Sigmoid colon (tissue), 7 donors: ENCODE measurements at places on chromosomes 4 and X. TPM values are rescaled to one million over a fixed set of nuclear protein-coding genes. Genes with fewer than 3 reads are reported as not detected.
A peak's percentile ranks its signal among the peaks of the same experiment; 100 is the strongest.

DNA sequence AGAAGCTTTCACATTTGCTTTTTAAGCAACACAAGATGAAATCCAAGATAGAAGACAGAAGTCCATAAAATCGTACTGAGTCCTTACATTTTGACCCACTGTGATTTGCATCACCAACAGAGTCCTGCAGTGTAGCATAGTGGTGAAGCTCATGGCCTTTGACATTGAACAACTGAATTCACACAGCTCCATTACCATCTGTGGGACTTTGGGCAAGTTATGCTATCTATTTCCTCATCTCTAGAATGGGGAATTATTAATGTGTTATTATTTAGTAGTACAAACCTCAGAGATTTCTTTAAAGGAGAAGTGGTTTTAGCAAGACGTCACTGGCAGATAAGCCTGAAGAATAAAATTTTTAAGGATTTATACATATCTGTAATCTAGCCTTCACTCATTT is 10.7 kb downstream of the GPRIN3 start:
- no peaks in the 10 kb centered on the region for H3K36me3 ChIP-seq
- H3K4me3 ChIP-seq, result no peak overlapping the region
- no peaks in the 10 kb centered on the region for H3K27me3 ChIP-seq
- no peak for DNase-seq
- no peak overlapping the region for H3K27ac ChIP-seq

DNA sequence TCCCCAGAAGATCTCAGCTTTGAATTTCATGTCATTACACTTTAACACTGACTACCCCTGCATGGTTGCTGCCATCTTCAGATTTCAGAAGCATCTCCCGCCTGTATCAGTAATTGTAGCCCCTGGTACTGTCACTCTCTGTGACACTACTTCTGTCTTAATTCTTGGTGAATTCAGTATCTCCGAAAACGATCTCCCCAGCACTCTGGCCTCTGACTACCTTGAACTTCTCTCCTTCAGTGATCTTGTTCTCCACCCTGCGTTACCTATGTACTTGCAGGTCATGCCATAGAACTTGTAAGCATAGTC is 53.8 kb upstream of the ABCG2 start:
- no peaks in the 10 kb centered on the region for H3K27me3 ChIP-seq
- H3K36me3 ChIP-seq, result no peaks in the 10 kb centered on the region
- no peak overlapping the region for H3K27ac ChIP-seq
- H3K4me3 ChIP-seq, result no peak overlapping the region
- DNase-seq, result no peak

- peak overlapping the region; percentile 79 for H3K27ac ChIP-seq
- H3K4me1 ChIP-seq, result peaks cover 69% of the 10 kb centered on the region
- no peak overlapping the region for H3K4me3 ChIP-seq
- no peaks in the 10 kb centered on the region for H3K36me3 ChIP-seq
- H3K27me3 ChIP-seq, result no peaks in the 10 kb centered on the region
Measured at GRCh38 chr4:2795893-2796848, 3.3 kb downstream of the SH3BP2 start.

- H3K27me3 ChIP-seq, result no peaks in the 10 kb centered on the region
- no peak overlapping the region for H3K27ac ChIP-seq
- no peak overlapping the region for H3K4me3 ChIP-seq
- H3K4me1 ChIP-seq, result no peaks in the 10 kb centered on the region
Measured at GRCh38 chr4:128796934-128797333, 12.6 kb upstream of the JADE1 start.

GRCh38 chrX:153622661-153623309 is 23.8 kb upstream of the CCNQ start:
- DNase-seq, result no peak
- no peaks in the 10 kb centered on the region for H3K4me1 ChIP-seq
- no peak overlapping the region for H3K27ac ChIP-seq

DNA sequence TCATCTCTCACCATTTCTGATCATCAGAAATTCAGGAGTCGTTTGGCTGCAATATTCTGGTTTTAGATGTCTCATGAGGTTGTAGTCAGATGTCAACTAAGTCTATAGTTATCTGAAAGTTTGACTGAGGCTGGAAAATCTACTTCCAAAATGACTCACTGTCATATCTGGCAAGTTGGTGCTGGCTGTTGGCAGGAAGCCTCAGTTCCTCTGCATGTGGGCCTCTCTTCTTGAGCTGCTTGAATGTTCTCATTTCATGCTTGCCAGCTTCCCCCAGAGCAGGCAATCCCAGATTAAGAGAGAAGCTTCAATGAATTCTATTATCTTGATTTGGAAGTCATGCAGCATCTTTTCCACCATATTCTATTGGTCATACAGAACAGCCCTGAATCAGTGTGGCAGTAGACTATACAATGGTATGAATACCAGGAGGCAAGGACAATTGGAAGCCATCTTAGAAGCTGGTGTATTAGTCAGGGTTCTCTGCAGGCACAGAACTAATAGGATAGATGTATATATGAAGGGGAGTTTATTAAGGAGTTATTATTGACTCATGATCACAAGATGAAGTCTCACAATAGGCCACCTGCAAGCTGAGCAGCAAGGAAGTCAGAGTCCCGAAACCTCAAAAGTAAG is 46.8 kb upstream of the ELF2 start:
- H3K4me3 ChIP-seq, result no peak overlapping the region
- H3K36me3 ChIP-seq, result no peaks in the 10 kb centered on the region
- no peaks in the 10 kb centered on the region for H3K27me3 ChIP-seq
- DNase-seq, result no peak
- H3K27ac ChIP-seq, result no peak overlapping the region
- no peaks in the 10 kb centered on the region for H3K4me1 ChIP-seq

DNA sequence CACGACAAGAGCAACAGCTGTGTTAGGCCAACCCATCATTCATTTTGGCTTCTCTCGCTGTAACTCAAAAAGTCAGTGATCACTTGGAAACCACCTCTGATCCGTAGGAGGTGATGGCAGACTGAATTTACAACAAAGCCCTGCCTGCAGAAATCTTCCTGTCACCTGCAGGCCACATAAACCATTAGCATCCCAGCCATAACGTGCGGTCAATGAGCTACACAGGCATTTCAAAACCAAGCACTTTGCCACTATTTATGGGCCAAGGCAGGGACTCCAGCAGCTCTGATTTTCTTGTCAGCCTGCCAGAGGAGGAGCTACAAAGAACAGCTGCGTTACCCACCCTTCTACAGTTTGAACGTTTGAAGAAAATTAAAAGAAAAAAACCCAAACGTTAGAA is 228.1 kb upstream of the PPARGC1A start:
- no peaks in the 10 kb centered on the region for H3K27me3 ChIP-seq
- no peaks in the 10 kb centered on the region for H3K4me1 ChIP-seq
- H3K36me3 ChIP-seq, result no peaks in the 10 kb centered on the region
- no peak overlapping the region for H3K27ac ChIP-seq
- no peak for DNase-seq

- H3K4me1 ChIP-seq, result no peaks in the 10 kb centered on the region
- H3K27me3 ChIP-seq, result no peaks in the 10 kb centered on the region
- no peaks in the 10 kb centered on the region for H3K36me3 ChIP-seq
Measured at GRCh38 chrX:397575-397974, 10.9 kb upstream of the PPP2R3B start.

- H3K4me3 ChIP-seq, result no peak overlapping the region
- H3K27me3 ChIP-seq, result no peaks in the 10 kb centered on the region
- no peak for DNase-seq
- no peak overlapping the region for H3K27ac ChIP-seq
Measured at GRCh38 chr4:80172203-80172602, 25.1 kb upstream of the PRDM8 start.

DNA sequence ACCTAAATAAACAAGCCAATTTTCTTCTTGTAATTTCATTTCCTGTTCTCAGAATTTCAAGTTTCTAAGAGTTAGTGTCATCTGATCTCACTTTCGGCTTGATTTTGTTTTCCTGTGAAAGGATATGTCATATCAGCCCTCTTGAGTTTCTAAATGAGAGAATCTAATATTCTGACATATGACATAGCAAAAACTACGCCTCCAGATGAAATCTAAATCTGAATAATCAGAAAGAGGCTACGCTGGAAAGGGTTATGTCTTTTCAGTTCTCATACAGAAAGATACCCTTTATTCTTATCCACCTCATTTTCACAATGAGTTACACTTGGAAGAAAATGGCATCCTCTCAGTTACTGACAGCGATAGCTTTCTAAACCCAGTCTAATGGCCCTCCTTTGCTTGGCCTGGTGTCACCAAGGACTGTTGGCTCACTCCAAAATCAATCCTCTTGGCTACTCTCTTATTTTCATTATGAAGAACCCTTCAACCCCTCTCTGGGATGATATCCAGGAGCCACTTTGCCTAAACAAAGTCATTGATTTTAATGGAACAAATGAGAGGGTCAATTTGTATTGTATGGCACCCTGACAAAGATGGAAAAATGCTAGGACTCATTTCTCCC is 65.6 kb downstream of the ASB9 start:
- DNase-seq, result no peak
- H3K36me3 ChIP-seq, result no peaks in the 10 kb centered on the region
- no peak overlapping the region for H3K4me3 ChIP-seq
- H3K4me1 ChIP-seq, result no peaks in the 10 kb centered on the region
- no peak overlapping the region for H3K27ac ChIP-seq

- no peak overlapping the region for H3K4me3 ChIP-seq
- no peaks in the 10 kb centered on the region for H3K36me3 ChIP-seq
- H3K4me1 ChIP-seq, result no peaks in the 10 kb centered on the region
- H3K27ac ChIP-seq, result no peak overlapping the region
- no peak for DNase-seq
Measured at GRCh38 chr4:152935143-152935542, 980 bp upstream of the FHDC1 start.

DNA sequence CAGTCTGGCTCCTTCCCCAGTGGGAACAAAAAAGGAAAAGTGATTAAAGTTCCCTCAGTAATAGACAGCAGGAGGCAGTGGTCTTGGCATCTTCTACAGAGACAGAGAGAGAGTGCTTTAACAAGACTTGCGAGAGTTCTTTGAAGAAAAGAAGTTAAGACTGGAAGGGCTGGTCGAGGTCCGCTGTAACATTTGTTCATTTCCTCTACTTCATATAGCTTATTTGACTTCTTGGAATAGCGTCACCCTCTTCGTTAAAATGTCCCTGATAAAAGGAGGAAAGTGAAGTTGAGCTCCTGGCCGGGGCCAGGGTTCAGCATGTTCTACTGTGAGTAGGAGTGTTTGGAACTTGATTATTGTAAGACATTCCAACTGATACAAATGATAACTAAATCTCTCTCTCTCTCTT is 179.8 kb downstream of the SLIT2 start:
- no peak overlapping the region for H3K4me3 ChIP-seq
- peaks cover 64% of the 10 kb centered on the region for H3K4me1 ChIP-seq
- H3K27me3 ChIP-seq, result no peaks in the 10 kb centered on the region
- H3K36me3 ChIP-seq, result no peaks in the 10 kb centered on the region

GRCh38 chr4:7121866-7122653 is 54.2 kb upstream of the GRPEL1 start:
- no peak for DNase-seq
- H3K4me3 ChIP-seq, result no peak overlapping the region
- H3K27ac ChIP-seq, result no peak overlapping the region
- H3K4me1 ChIP-seq, result no peaks in the 10 kb centered on the region
- H3K36me3 ChIP-seq, result no peaks in the 10 kb centered on the region
- no peaks in the 10 kb centered on the region for H3K27me3 ChIP-seq

- no peak overlapping the region for H3K27ac ChIP-seq
- H3K36me3 ChIP-seq, result no peaks in the 10 kb centered on the region
- DNase-seq, result no peak
- no peak overlapping the region for H3K4me3 ChIP-seq
- no peaks in the 10 kb centered on the region for H3K4me1 ChIP-seq
Measured at GRCh38 chr4:152848508-152848907, 68.8 kb downstream of the ARFIP1 start.

DNA sequence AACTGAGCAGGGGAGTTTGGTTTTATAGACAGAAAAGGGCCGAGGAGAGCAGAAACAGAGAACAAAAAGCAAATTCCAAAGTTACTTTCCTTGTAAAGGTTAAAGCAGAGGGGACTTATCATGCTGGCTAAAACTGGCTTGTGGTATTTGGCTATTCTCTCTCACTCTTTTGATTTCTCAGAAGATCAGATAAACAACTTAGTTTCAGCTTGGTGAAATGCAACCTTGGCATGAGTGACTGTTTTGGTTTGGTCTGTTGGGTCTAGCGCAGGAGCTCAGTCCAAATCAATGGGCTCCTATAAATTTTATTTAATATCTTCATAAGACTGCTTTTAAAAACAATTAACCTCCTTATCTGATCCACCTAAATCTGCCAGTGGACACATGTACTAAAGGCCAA is 47.3 kb upstream of the KIAA1210 start:
- no peak overlapping the region for H3K27ac ChIP-seq
- H3K4me3 ChIP-seq, result no peak overlapping the region
- DNase-seq, result no peak
- no peaks in the 10 kb centered on the region for H3K36me3 ChIP-seq
- no peaks in the 10 kb centered on the region for H3K27me3 ChIP-seq

DNA sequence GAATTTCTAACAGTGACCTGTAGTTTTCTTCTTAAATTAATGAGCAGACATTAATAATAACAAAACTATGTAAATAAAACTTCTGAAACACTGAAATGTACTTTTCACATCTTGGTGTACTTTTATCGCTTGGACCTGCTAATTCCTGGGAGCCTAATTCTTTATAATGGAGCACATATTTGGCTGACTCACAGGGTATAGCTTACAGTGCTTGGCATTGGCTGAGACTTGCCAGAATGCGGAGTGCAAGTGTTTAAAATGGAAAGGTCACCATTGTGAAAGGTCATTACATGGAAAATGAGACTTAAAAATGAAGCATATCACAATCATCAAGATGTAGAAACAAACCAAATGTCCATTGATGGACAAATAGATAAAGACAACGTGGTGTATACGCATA is 137.3 kb upstream of the PDLIM3 start:
- H3K27me3 ChIP-seq, result no peaks in the 10 kb centered on the region
- H3K36me3 ChIP-seq, result peaks cover 3% of the 10 kb centered on the region
- peak overlapping the region; percentile 72 for H3K27ac ChIP-seq
- H3K4me1 ChIP-seq, result peaks cover 36% of the 10 kb centered on the region

DNA sequence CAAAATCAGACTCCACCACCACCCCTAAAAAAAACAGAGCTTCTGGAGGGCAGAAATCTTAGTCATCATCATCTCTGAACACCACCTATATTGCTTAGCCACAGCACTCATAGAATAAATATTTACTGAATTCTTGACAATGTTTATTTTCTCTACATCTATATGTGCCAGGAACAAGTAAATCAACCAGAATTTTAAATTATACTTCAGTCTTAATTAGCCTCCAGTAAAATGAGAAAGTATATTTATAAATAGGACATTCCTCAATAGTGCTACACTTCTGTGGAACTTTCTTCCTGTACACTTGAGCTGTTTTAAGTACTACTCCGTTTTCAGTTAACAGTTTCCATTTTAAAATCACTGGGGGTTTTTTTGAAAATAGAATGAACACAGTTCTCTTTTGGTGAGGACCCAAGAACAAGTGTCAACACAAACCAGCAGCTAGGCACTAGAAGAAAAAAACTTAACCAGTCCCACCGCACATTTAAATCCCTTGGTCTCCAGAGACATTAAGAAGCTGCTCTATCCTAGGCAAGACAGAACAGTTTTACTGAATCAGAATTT is 25.5 kb downstream of the SMIM14 start:
- H3K36me3 ChIP-seq, result no peaks in the 10 kb centered on the region
- no peaks in the 10 kb centered on the region for H3K4me1 ChIP-seq
- H3K4me3 ChIP-seq, result no peak overlapping the region
- no peaks in the 10 kb centered on the region for H3K27me3 ChIP-seq
- no peak for DNase-seq

The P2RY8 gene
- polyA plus RNA-seq, result 0.92 TPM

The BST1 gene
- polyA plus RNA-seq, result 4.8 TPM

The CUL4B gene
- polyA plus RNA-seq, result 17.0 TPM

The COX18 gene
- 13.6 TPM for polyA plus RNA-seq

The CT83 gene
- not detected for polyA plus RNA-seq
